Foreskin fibroblast (primary cell): ENCODE measurements at places on chromosomes 7 and 10.

DNA sequence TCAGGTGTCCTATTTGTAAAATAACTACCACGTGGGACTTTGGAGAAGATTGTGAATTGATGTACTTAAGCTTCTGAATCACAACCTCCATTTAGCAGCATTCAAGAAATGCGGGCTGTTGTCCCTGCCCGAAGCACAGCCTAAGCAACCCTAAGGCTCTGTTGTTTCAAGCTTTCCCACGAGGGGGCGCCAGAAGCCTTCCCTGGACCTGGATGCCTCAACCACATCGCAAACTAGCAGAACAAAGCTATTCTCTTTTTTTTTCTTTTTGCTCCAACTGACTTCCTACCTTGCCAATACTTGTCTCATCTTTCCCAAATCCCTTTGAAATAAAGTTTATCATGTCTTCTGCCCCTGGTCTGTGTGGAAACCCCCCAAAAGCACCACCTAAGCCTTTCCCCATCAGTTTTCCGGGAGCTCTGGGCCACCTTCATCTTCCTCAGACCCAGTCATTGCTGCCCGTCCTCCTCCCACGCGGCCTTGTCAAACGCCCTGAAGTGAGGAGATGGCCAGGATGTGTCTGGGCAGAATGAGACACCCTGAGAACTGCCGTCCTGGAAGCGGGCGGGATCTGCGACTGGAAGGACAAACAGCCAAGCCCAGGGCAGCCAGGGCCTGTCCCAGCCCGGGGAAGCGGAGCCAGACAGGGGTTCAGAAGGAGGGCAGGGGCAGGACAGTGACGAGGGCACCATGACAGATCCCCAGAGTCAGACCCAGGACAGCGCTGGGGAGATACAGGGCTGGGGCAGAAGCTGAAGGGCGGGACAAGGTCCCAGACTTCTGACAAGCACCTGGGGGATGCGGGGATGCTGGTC, 112.7 kb downstream of the SLIT1 start:
- peak; percentile 72 for DNase-seq

GRCh38 chr7:157552295-157552993, 215.6 kb downstream of the DNAJB6 start:
- no peak for DNase-seq

GRCh38 chr10:132575320-132576201, 38.0 kb downstream of the INPP5A start:
- peak; percentile 82 for DNase-seq

DNA sequence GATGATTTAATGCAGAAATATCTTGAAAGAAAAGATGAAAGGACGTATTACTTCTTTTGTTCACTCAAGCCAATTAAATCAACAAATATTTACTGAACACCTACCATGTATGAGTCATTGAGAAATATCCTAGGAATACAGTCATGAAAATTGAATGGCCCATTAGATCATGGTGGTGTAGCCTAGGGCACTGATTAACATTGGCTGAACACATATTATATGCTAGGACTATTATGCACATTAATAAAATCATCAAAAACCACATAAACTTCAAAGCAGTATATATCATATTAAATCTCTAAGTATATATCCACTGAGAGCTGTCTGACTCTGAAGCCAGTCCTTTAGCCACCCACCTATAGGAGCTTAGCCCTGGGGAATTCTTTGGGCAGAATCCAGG, 41.8 kb downstream of the FAM204A start:
- DNase-seq: no peak

- DNase-seq: no peak
Measured at GRCh38 chr10:62620491-62620890, 184.0 kb upstream of the ADO start.

GRCh38 chr7:18590241-18590640, 94.7 kb downstream of the HDAC9 start:
- no peak for DNase-seq

- no peak for DNase-seq
Measured at GRCh38 chr7:31692451-31692850, 5.4 kb downstream of the PPP1R17 start.

DNA sequence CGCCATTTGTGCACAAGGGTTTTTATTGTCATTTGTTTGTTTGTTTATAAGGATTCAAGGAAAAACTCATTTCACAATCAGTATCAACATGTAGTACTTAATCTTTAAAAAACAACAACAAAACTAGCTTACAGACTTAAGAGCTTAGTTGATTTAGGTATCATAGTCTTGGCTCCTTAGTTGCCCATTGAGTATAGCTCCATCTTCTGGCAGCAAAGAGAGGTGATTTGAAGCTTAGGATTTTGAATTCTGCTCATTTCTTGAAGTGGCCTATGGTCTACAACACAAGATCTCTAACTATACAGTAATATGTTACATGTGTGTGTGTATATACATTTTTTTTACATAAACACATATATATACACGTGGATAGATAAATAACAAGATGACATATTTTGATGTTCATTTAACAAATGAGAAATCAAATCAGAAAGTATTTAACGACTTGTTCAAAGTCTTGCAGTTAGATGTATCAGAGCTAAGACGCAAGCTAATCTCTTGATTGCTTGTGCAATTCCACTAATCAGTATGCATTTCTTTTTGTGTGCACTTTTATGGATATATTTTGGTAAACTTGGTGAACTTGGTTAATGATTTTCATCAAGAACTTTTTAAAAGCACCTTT, 307.3 kb downstream of the CAMK1D start:
- peak; percentile 21 for DNase-seq

DNA sequence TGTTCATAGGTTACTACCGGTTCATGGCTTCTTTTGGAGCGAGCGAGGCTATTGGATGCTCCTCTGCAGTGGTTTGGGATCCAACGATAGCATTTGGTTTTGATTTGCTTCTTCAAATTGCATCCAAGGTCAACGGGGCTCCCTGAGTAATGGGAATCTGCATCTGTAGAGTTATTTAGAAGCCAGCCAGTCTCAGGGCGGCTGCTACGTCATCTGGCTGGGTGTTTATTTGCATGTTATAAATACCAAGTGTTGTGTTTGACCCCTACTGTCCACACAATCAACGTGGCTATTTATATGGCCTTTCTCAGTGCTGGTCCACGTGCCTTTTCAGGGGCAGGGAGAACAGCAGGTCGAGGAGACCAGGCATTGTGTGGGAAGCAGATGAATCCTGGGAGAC, 137.7 kb downstream of the PRPF18 start:
- peak; percentile 91 for DNase-seq
